Stomach (tissue), 19 donors: ENCODE measurements at places on chromosomes 3 and 15. TPM values are rescaled to one million over a fixed set of nuclear protein-coding genes. Genes with fewer than 3 reads are reported as not detected.

The HRH1 gene
- total RNA-seq, result 2.8 TPM

The ALAS1 gene
- total RNA-seq, result 28.0 TPM

The TAGLN3 gene
- not detected for total RNA-seq

The OR5K2 gene
- not detected for total RNA-seq

The ZWILCH gene
- total RNA-seq, result 0.89 TPM

The FSIP1 gene
- 1.1 TPM for total RNA-seq

The TBC1D21 gene
- not detected for total RNA-seq

The NDUFB4 gene
- 128 TPM for total RNA-seq

The P2RY1 gene
- 1.0 TPM for total RNA-seq

The VIPR1 gene
- 170 TPM for total RNA-seq

The HRG gene
- total RNA-seq, result not detected

The COL8A1 gene
- 7.2 TPM for total RNA-seq

The SLC2A2 gene
- total RNA-seq, result not detected

The ACKR4 gene
- total RNA-seq, result 16.7 TPM

The ARRDC4 gene
- 67.0 TPM for total RNA-seq

The NEDD4 gene
- total RNA-seq, result 2.9 TPM

The DNAJB8 gene
- total RNA-seq, result not detected
